ENCODE measurements at places on chromosomes 6 and 20. TPM values are rescaled to one million over a fixed set of nuclear protein-coding genes. Genes with fewer than 3 reads are reported as not detected.

The INSM1 gene
- 0.16 TPM for polyA plus RNA-seq

DNA sequence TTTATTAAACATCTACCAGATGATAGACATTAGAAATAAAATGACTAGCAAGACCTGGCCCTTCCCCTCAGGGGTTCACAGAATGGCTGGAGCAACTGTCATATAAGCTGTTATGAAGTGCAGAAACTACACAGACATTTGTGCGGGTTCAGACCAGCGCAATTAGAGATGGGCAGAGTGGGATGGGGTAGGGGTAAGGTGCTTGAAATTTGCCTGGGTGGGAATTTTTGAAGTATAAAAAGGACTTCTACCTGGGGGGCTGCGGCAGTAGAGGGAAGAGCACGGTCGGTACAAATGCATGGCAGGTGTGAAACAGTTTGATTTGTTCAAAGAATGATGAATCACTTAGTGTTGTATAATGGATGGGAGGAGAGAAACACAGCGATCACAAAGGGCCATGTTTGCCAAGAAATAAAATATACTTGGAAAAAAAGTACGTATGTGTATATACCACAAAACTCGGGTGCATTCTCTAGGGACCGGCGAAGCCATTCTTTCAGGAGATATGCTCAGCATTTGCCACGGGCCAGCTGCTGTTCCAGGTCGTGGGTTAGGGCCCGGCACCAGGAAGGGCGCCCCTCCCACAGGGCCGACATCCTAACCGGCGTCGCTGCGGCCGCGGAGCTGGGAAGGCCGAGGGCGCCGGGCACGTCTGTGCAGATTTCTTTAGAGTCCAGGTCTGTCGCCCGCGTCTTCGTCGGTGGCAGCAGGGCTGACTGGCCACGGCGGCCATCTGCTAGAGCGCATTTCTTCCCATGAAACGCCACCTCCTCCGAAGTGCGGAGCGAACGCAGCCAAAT, 809 bp upstream of the NOL7 start:
- no peak for DNase-seq

DNA sequence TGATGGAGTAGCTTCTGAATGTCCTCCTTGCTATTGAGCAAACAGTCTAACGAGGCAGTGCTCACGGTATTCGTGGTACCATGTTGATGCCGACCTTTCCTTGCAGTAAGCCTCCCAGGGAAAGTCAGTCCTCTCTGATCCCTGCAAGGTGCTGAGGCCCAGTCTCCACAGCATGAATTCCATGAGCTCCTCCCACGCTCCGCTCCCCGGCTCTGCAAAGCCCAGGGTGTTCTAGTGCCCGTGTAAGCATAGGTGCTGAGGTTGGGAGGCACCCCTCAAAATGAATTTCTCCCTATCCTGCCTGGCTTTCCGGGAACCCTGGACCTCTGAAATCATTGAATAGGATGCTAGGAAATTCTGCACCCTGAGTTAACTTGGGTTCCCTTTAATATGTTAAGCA, 251.0 kb downstream of the TAF4 start:
- no peak for DNase-seq

GRCh38 chr6:165616116-165616515, 46.9 kb downstream of the PDE10A start:
- peak; percentile 94 for DNase-seq

DNA sequence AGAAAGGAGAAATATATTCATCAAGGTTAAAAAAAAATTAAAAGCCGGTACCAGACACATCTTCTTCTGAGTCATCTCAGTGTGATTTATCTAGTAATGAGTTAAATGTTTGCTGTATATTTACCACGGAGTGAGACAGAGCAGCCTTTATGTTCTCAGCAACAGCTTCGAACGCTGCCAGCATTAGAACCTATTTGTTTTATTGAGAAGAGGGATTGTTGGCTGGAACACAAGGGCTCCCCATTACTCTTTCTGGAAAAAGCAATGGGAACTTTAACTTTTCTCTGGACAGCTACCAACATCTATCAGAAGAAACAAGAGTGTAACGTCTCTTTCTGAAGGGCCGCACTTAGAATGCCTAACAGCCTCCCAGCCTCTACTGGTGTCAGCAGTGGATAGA, 105.3 kb upstream of the TAB2 start:
- peak; percentile 28 for DNase-seq

- peak; percentile 88 for DNase-seq
Measured at GRCh38 chr6:35449287-35449881, 2.8 kb upstream of the FANCE start.

DNA sequence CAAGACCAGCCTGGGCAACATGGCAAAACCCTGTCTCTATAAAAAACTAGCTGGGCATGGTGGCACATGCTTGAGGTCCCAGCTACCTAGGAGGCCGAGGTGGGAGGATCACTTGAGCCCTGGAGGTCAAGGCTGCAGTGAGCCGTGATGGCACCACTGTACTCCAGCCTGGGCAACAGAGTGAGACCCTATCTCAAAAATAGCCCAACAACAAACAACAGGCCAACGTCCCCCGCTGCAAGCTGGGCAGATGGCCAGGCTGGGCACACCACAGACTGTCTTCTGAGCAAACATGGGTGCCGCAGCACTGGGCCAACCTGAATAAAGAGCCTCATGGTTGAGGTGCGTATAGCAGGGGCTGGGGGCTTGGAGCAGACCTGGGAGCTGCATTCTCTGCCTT, 46.6 kb upstream of the SRF start:
- no peak for DNase-seq

All from muscle of leg (tissue), 16 donors.